Stimulated activated CD8-positive, alpha-beta memory T cell treated with anti-CD3 and anti-CD28 coated beads, Interleukin-4, amount 100 ng/mL, for 48 hours (primary cell): ENCODE measurements at places on chromosomes 5 and 9.
A peak's percentile ranks its signal among the peaks of the same experiment; 100 is the strongest.

DNA sequence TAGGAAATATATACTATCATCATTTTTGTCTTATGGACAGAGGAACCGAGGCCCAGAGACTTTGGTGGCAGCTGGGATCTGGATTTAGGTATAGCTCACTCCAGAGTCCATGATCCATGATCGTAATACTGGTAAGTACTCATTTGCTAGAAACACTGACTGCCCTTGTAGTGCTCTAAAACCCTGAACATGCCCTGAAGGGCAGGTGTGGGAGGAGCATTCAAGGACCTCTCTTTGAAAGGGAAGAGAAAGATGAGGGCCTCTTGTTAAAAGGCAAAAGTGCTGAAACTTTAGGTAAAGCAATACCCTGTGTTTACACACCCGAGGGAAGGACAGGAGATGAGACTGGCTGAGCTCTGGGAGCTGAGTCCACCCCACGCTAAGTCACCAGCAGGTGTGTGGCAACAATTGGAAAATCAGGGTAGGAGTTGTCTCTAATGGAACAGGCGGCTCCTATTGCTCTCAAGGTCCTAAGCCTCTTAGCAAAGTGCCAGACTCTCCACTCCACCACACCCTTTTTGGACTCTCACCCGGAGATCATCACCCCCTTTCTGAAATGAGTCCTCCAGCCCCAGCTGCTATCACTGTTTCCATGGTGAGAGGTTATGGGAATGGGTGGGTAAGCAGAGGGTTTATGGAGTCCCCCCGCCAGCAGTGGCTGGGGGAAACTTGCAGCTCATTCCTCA, 34.8 kb downstream of the TRPC7 start:
- DNase-seq = no peak

GRCh38 chr5:14261856-14262611, 118.9 kb downstream of the TRIO start:
- DNase-seq = no peak

DNA sequence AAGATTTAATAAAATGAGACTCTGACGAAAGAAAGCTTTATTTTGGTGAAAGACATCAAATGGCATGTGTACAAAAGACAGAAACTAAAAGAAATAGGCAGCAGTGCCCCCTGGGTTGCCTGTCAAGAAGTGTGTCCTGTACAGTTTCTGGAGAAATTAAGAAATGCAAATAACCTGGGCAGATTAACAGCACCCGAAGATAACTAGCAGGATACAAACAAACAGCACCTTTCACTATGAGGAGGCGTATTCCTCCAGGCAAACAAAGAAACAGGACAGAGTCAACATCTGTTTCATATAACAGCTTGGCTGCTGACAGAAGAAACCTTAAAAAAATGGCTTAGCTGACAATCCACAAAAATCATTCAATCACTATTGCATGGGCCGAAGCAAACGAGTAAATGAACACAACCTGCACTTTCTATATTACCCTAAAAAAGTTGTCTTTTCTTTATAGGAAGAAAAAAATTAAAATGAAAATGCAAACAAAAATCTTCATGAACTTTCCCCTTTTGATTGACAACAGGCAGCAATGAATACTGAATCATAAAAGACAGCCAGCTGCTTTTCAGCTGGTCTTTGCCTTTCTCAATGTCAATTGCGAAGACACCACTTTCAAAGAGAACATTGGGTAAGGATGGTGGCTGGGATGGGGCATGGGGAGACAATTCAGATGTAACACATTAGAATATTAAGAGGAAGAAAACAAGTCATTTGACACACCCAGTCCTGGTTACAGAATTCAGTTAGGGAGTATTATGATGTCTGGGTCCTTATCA, 162.1 kb downstream of the ARL15 start:
- DNase-seq = no peak

GRCh38 chr9:101514071-101514470, 19.6 kb upstream of the RNF20 start:
- DNase-seq = no peak

DNA sequence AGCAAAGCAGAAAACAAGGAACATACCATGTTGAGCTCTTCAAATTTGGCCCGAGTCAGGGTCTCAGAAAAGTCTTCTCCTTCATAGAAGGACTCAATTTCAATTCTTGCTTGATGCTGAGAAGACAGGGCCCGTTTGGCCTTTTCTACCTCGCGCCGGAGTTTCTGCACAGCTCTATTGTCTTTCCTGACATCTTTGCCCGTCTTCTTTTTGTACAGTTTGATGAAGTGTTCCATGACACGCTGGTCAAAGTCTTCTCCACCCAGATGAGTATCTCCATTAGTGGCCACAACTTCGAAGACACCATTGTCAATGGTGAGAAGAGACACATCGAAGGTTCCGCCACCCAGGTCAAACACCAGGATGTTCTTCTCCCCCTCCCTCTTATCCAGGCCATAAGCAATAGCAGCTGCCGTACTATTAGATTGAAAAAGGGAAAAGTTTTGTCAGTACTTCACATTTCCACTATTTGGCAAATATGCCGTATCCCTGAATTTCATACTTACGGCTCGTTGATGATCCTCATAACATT, 2.2 kb downstream of the HSPA5 start:
- no peak for DNase-seq

GRCh38 chr5:103472830-103473229, 89.8 kb downstream of the NUDT12 start:
- no peak for DNase-seq

DNA sequence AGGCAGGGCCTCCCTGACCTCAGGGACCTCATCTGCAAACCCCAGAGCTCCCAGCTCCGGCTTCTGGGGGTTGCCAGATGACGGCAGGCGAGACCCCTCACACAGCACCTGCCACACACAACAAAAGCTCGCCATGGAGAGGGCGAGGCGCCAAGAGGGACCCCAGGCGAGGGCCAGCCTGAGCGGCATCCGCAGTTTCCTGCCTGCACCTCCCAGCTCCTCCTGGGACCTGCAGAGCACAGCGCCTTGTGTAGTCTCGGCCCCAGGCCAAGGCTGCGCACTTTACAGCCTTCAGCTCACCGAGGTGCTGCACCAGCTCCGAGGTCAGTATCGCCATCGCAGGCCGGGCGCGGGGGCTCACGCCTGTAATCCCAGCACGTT, 82.4 kb upstream of the ADAMTS2 start:
- DNase-seq = no peak

GRCh38 chr5:104599726-104600125, 1037.1 kb upstream of the NUDT12 start:
- no peak for DNase-seq

GRCh38 chr9:111743275-111743674, 51.5 kb downstream of the SHOC1 start:
- peak; percentile 41 for DNase-seq

DNA sequence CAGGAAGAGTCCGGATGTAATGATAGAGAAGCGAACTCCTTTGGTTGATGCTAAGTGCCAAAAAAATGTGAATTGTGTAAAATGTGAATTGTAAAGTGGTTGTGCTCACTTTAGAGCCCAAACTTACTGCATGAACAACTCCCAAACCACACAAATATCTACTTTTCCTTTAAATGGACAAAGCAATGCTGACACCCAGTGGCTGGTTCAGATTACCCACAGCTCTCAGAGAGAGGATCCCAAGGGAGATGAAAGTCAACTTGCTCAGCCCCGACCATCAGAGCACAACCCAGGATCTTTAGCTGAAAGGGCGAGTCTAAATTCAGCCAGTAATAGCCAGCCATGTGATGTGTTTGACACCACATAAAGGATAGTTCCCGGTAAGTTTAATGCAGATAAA, 133.7 kb downstream of the NMUR2 start:
- no peak for DNase-seq

GRCh38 chr9:90767523-90768100, 34.0 kb upstream of the SYK start:
- no peak for DNase-seq

GRCh38 chr9:122265149-122265915, 650 bp downstream of the MRRF start:
- no peak for DNase-seq

DNA sequence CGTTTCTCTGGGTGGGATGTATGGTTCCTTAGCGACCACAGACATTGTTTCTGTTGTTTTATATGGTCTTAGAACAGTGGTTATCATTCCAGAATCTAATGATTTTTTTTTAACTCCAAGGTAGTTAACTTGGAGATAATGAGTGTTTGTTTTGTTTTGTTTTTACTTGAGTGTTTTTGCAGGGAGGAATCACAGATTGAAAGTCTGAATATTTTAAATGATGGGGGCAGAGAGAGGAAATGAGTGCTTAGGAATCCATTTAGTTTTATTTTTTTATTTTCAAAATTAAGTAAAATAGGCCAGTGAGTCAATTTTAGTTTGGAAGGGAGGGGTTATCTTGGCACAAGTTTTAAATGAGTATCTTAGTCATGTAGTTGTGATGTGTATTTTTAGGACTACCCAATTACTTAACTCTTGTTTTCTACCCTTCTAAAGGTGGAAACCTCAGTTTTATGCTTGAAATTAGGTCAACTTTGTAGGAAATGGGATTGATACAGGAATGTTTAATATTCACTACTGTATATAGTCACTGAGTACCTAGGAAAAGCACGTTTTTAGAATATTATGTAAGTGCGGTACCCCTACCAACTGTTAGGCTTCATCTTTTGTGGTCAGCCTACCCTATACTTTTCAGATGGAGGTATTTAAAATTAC, 2.0 kb downstream of the UBE2R2 start:
- DNase-seq = no peak

DNA sequence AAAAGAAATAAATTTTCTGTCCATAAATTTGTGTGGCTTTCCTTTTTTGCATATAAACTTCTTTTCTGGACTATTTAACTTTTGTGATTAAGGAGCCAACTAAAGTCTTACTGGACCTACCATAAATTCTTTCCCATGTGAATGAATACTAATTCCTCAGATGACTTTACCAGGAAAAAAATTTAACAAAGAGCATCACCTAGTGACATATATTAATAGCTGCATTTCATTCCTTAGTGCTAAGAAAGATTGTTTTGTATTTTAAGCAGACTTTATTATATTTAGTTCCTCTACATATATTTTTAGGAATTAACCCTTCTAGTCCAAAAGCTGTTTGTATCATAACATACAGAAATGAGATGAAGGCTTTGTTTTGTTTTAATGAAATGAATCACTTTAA, 64.4 kb downstream of the C9orf85 start:
- DNase-seq = no peak

DNA sequence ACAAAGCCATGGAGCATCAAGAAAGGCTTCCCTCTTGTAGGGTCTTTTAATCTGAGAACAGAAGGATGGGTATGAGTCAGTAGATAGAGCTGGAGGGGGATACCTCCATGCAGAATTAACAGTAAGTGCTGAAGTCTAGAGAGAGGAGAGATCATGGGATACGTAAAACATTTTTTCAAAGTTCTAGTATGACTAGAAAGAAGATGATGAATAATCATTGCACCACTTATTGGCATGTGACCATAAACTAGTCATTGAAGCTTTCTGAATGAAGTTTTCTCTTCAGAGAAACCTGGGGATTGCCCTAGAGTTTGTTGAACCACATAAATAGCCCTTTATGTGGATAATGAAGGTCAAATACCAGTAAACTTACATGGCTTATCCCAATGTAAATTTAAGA, 48.6 kb upstream of the PTPRD start:
- no peak for DNase-seq

- no peak for DNase-seq
Observed at GRCh38 chr9:133632806-133633680, 3.1 kb upstream of the DBH start.

DNA sequence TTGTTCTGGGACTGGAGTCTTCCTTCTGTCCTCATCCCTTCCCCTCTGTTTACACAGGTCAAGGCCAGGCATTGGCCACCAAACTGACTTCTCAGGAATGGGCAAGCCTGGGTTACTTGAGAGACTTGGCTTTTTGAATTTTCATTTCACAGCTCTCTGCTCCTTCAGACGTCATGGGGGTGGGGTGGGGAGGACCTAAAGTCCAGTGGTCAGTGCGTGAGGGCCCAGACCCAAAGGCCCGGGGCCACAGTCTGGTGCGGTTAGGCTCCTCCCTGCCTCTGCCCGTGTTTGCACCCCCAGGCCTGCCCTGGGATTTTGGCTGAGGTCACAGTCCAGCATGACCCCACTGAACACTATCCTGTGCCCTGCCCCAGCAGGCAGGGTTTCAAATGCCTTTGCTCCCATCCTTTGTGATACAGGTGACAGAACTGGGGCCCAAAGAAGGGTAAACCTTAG, 4.1 kb upstream of the CXXC5 start:
- DNase-seq = no peak

DNA sequence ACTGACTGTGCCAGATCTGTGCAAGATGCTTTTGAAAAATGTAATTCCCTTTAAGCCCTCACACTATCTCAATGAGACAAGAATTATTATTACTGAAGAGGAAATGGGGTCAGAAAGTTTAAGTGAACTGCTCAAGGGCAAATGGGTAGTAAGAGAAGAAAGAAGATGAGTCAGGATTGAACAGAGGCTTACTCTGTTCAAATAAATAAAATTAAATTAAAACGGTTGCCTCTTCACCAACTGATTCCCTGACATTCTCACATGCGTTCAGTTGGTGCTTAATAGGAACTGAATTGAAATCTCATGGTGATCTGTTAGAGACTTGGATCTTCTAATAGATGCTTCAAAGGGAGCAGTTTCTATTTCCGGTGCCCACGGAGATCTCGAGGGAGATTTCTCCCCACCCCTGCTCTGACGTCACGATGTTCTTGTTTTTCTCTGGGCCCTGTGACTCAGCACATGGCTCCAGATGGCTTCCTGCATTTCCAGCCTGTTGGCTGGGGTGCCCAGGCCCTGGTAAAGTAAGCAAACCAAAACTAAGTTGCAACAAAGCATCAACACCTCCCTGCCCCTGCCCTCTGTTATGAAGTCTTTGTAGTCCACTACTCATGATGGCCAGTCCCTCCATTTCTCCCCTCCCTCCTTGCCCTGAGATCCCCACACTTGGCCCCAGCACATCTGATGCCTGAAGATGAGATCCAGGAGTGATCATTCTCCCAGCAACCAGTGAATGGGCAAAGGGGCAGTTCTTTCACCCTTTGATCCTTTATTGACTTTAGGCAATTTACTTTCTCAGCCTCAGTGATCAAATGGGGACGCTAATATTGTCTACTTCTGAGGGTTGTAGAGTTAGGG, 106.1 kb upstream of the CPEB4 start:
- DNase-seq = peak; percentile 67

GRCh38 chr9:89622933-89623861, 18.4 kb downstream of the GADD45G start:
- no peak for DNase-seq

DNA sequence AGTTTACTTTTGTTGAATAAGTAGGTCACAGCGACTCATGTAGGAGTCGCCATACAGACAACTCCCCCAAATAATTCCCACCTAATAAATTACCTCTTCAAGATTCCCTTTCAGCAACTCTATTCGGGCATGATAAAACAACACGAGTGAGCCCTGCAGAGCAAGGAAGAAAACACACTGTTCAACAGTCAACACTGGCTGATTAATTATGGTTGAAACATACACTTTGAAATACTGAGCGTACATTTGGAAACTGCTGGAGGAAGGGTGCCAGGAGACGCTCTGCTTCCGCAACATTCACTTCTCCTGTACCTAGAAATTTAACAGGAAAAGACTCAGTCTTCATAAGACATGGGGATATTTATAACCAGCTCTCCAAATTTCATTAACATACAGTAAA, 117.5 kb downstream of the TTC39B start:
- DNase-seq = no peak

- DNase-seq = no peak
Observed at GRCh38 chr5:176534640-176535039, 2.6 kb downstream of the RNF44 start.
